GM03348 (cell line): ENCODE measurements at places on chromosomes 6 and 20.

- DNase-seq = no peak
Measured at GRCh38 chr6:141540207-141540606, 592.5 kb upstream of the GJE1 start.

GRCh38 chr20:47303736-47304135, 52.8 kb downstream of the ZMYND8 start:
- no peak for DNase-seq

DNA sequence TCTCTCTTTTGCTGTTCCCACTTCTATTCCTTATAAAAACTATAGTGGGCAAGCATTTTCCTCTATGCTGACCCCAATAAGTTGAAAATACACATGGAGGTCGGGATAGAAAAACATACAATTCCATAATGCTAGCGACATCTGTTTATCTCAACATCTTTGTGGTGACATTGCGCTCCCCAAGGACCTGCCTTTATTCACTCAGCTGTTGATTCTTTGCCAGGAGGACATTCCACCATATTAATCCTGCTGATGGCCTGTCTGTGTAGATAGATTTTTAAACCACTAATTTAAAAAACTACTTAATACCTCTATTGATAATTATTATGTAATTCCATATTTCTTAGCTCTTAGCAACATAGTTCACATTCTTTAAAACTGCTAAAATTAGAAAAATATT, 555.3 kb upstream of the MAP3K7 start:
- no peak for DNase-seq

- no peak for DNase-seq
Measured at GRCh38 chr6:110810896-110811586, 4.2 kb downstream of the CDK19 start.

GRCh38 chr6:153758516-153758915, 280.5 kb upstream of the OPRM1 start:
- no peak for DNase-seq

GRCh38 chr6:3152689-3153088, 4.7 kb downstream of the TUBB2A start:
- DNase-seq = no peak

- no peak for DNase-seq
Measured at GRCh38 chr6:135159531-135159930, 21.6 kb upstream of the MYB start.

GRCh38 chr6:99789767-99790166, 183.1 kb downstream of the PRDM13 start:
- no peak for DNase-seq

GRCh38 chr20:10848810-10849370, 175.1 kb upstream of the JAG1 start:
- DNase-seq = peak; percentile 71

- DNase-seq = no peak
Measured at GRCh38 chr6:26269531-26270485, 95.2 kb upstream of the BTN3A2 start.

- no peak for DNase-seq
Measured at GRCh38 chr20:44020406-44021148, 105.9 kb downstream of the TOX2 start.

- DNase-seq = no peak
Measured at GRCh38 chr6:113741651-113742050, 115.5 kb upstream of the MARCKS start.

- no peak for DNase-seq
Measured at GRCh38 chr6:157096105-157096504, 227.2 kb downstream of the TMEM242 start.

DNA sequence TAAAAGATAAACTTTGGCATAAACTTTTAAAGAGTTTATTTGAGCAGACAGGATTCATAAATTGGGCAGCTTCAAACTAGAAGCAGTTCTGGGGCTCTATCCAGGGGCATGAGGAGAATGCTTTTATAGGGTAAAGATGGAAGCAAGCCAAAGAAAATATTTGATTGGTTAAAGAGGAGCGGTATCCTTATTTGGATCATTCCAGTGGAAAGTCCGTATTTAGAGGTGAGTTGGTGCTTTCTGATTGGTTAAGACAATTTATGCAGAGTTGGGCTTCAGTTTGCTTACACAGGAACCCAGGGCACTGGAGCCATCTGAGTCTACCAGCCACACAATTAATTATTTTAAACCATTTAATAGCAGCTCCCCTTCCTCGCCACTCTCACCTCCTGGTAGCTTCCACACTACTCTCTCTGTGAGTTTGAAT, 37.9 kb upstream of the RNF217 start:
- DNase-seq = no peak

DNA sequence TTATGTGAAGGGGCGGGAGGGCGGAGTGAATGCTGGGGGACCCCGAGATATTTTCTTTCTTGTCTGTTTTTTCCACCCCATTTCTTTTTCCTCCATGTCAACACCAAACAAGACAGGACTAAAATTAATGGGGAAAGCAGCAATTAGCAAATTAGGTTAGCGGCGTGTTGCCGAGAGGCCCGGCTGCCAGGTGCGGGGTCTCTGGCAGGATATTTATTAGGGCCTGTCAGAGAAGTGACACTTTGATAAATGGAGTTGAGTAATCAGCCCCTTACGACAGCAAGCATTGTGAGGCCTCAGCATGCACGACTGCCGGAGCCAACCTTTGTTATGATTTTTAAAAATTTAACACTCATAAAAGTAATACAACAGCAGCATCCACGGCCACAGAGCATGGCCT, 193.8 kb downstream of the DHX35 start:
- no peak for DNase-seq

DNA sequence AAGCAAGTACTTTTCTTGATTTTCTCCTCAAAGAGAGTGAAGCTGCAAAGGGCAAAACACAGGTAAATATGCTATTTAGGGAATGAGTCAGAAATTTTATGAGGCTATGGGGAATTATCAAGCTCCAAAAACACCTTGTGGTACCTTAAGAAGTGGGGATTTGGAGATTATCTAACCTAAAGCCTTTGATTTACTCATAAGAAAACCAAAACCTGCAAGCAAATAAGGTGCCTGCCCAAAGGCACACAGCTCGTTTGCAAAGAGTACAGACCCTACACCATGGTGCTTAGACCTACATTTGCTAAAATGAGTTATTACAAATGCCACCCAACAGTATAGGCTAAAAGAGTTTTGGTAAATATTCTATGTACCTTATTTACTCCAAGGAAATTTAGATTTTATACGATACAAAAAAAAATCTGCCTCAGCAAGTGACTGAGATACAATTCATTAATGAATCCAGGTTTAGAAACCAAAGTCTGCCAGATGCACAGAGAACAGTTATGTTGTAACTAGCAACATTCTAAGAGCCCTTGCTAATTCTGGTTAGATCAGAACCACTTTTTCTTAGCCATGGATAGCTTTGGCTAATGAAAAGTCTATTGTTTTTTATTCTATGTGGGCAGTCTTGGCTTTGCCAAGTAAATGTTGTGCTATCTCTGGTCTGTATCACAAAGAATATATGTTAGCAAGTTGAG, 101.5 kb downstream of the KHDC1L start:
- DNase-seq = no peak

DNA sequence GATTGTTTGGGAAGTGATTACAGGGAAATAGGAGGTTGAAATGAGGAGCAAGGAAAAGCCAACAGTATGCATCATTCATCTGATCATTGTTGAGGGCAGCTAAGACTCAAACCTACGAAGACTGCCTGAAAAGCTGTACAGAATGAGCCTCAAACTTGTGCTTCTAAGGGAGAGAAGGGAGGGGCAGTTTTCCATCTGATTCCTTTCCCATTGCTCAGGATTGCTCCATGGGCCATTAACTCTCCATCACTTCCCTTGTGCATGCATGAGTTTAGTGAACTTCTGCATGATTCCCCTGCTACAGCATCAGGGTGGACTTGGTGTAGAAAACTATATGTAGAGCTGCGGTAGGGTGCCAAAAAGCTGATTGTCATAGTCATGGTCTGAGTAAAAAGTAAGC, 742.7 kb upstream of the SLC35B3 start:
- no peak for DNase-seq

- DNase-seq = peak; percentile 63
Measured at GRCh38 chr6:4698901-4699659, 77.1 kb upstream of the CDYL start.

DNA sequence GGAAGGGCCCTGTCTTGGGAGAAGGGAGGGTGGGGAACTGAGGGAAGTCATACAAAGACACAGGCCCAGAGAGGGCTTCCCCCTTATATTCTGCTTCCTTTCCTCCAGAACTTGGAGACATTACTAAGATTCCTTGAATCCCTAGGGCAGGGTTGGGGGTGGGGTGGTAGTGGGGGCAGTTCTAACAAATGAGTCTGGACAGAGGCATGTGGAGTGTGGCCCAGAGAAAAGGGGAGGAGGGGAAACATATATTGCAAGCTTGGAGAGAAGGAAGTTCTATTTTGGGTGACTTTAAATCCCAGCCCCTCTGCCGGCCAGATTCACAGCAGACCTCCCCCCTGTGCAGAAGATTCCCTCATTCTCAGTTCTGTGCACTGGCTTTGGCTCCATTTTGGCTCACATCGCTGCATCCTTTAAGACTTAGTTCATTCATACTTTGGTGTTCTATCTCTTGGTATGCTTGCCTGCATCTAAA, 43.7 kb downstream of the DAAM2 start:
- DNase-seq = peak; percentile 66

- DNase-seq = no peak
Measured at GRCh38 chr6:122423734-122424133, 24.3 kb downstream of the HSF2 start.

GRCh38 chr6:7050004-7050403, 57.8 kb upstream of the RREB1 start:
- no peak for DNase-seq

DNA sequence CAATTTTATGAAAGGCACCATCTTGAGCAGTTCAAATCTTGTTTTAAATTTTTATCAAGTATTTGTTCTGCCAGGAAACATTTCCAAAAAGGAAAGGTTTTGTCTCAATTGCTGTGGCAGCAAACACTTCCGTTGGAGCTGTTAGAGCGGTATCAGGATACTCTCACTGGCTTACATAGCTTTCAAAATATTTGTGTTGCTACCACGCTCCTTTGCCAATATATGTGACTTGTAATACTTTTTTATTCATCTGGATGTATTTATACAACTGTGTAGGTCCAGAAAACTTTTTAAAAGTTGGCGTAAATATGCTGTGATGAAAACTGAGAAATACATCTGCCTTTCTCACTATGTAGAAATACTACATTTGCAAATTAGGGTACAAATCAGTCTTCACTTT, 37.8 kb upstream of the NHSL1 start:
- peak; percentile 47 for DNase-seq
